ENCODE measurements at places on chromosomes 6 and 20.

DNA sequence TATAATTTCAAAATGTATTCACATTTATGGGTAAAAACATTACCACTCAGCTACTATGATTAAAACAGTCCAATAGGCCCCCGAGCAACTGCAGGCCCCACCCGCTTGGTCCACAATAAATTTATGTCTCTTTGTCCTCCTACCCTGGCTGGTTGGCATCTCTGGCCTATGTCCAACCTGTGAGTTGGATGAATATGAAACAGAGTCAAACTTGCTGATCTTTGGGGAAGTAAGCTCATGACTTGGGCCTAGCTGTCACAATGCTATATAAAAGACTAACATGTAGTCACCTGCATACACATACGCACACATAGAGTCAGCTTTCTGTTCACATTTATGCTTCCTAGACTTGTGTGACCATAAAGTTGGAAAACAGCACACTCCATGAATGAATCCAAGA is 20.5 kb downstream of the MAP7 start:
- DNase-seq = no peak

- DNase-seq = no peak
Measured at GRCh38 chr6:28982476-28983266, 22.4 kb downstream of the ZNF311 start.

DNA sequence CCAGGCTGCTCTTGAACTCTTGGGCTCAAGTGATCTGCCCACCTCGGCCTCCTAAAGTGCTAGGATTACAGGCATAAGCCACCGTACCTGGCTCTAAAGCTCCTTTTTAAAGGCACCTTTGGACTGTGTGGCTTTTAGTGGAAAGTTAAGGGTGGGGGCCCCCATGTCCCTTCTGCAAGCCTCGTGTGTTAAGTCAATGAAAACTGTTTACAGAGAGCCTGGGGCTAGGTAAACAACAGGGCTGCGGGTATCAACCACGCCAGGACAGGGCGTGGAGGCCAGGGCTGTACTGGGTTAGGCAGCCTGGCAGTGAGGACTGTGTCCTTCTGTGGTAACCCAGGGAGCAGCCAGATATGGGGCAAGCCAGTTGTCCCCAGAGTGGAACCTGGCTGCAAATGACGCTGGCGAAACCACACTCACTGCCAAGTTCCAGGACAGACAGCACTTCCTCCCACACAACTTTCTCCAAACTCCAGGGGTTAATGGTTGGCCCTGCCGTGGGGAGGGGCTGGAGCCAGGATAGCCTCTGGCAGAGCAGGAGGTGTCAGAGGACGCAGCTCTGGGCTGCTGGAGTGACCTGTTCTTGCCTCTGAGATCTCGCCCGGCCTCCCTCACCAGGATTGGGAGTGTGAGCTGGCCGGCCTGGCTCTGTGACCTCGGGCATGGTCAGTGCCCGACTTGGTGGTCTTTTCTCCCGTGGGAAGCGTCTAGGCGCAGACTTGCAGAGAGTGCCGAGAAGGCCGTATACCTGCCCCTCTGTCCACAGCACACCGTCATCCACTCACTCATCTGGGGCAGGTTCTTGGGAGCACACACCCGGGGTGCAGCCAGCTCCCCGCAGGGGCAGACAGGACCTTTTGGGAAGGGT is 3.2 kb downstream of the SLC17A9 start:
- DNase-seq = no peak

DNA sequence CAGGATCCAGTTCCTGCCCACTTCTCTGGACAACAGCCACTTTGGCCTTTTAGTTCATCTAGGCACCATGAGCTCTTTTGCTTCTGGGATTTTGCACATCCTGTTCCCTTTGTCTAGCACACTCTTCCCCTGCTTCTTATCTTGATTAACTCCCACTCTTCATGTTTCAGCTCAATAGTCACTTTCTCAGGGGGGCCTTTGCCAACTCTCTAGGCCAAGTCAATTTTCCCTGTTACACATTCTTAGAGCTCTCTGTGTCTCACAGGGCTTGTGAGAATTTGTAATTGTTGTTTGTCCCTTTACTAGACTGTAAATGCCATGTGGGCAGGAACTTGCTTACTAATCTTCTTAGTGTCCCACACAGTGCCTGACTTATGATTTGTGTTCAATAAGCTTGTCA is 58.1 kb upstream of the EPB41L1 start:
- no peak for DNase-seq

GRCh38 chr6:53297004-53297403 is 51.7 kb downstream of the ELOVL5 start:
- DNase-seq = no peak

- no peak for DNase-seq
Measured at GRCh38 chr6:111862741-111863140, 10.5 kb downstream of the FYN start.

DNA sequence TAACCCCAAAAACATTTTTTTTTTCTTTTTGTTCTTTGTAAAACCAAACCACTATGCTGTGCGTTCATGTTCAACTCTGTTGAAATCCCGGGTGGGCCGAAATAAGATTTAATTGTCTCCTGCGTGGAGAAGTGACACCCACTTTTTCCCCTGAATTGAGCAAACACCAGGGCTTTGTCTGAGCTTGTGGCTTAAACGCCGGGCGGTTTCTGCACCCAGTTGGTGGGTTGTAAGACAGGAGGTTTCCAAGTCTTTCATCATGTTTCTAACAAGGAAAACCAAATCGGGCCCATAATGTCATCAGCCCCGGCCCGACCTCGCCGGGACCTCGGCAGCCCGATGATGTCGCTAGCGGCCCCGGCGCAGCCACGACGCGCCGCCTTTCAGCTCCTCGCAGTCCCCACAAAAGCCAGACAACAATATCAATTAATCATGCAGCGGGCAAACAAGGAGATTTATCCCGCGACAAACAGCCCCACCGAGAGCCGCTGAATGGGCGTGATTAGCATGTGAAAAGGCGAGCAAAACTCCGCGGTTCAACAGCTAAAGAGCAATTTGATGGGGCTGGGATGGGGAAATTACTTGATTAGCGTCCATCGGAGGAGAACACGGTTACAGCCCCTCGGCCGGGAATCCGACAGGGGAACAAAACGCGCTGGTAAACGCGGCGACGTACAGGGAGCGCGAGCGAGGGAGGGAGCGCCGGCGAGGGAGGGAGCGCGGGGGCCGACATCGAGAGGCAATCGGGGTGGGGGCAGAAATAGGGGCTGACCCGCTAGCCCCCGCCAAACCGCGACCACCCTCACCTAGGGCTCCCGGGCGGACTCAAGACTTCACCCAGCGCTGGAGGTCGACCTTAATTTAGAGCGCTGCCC is 5.3 kb downstream of the LINC00237 start:
- no peak for DNase-seq

- DNase-seq = no peak
Measured at GRCh38 chr6:121940728-121941127, 458.7 kb upstream of the HSF2 start.

DNA sequence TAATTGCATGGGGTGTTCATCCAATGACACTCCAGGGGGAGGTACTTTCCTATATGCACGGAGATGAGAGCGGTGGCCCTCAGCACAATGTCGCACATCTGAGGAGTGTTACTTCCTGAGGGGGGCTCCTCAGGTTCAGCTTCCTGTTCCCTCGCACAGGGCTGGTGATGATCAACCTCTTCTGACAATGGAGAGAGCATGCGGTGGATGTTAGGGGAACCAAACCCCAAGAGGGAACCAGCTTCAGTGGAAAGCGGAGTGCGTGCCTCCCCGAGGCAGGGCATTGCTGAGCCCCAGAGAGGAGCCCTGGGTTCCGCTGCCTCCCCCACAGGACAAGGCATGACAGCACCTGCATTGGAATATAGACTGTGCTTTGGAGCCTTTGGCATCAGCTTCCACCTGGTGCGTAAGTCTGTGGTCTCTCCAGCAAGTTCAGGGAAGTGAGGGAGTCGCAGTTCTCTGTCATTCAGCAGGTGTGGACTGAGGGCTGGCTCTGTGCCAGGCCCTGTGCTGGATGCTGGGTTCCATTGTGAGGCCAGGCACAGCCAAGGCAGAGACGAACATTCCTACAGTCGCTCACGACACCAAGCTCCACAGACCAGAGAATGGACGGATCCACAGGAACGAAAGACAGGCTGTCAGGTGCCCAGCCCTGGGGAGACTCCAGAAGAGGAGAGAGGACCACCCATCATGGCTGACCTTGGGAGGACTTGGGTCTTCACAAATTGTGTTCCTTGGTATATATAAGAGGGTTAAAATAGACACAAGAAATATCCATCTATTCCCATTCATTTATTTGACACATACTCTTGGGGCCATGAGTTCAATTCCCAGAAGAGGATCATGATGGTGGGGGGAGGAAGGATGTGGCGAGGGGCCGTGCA is 3.9 kb upstream of the ZNF831 start:
- DNase-seq = no peak

GRCh38 chr6:46690141-46690755 is 2.6 kb downstream of the TDRD6 start:
- no peak for DNase-seq

- no peak for DNase-seq
Measured at GRCh38 chr6:71745525-71745924, 140.8 kb upstream of the RIMS1 start.

- no peak for DNase-seq
Measured at GRCh38 chr20:23614163-23614562, 8.4 kb upstream of the CST9 start.

GRCh38 chr20:44704551-44704971 is 10.6 kb upstream of the CCN5 start:
- DNase-seq = no peak

DNA sequence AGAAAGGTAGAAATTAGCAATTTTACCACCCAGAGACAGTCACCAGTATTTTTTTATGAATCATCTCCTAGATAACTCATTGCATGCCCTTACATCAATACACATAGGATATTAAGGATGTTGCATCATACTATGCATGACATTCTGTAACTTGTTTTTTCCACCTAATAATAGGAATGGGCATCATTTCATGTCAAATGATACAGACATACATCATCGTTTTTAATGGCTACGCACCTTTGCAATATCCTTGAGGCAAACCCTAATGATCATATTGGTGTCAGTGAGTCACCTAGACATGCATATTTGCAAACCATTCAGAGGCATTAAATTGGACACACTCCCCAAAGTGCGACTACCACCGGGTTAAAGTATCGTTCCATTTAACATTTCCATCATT is 309.7 kb upstream of the AGPAT4 start:
- no peak for DNase-seq

- DNase-seq = no peak
Measured at GRCh38 chr20:21618759-21619416, 86.6 kb upstream of the PAX1 start.

DNA sequence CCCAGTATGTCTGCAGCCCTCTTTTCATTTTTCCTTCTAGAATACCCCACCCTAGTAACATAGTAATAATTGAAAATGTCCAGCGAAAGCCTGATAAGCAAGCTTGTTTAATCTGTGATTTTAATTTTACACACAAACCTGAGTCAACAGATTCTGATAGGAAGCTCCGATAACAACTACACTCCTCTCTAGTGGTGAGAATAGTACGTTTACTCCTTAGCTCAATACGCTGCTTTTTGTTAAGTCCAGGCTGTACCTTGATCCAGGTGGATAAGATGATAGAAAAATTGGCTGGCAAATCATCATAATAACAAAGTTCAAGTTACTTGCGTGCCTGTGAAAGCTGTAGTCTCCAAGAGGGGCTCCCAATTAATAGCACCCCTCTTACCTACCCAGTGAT is 25.5 kb upstream of the DCBLD1 start:
- no peak for DNase-seq

DNA sequence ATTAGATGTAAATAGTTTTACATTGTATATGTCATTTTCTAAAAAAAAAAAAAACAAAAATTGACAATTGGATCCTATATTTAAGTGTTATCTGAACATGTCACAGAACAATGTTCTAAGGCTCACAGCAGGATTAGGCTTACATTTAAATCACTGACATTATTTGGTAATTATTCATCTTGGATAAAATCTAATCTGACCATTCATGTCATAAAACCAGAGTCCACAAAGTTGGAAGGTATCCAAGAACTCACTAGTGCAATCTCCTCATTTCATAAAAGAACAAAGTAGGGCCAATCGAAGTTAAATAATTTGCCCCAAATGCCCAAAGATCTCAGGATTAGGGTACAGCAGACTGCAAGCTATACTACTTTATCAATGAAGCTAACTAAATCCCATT is 73.0 kb downstream of the PDSS2 start:
- DNase-seq = no peak

DNA sequence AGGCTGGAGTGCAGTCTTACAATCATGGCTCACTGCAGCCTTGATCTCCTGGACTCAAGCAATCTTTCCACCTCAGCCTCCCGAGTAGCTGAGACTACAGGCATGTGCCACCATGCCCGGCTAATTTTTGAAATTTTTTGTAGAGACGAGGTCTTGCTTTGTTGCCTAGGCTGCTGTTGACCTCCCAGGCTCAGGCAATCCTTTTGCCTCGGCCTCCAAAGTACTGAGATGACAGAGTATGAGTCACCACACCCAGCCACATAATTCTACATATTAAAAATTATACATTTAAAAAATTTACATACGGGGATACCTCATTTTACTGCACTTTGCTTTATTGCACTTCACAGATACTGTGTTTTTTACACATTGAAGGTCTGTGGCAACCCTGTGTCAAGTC is 115.1 kb downstream of the MAN1A1 start:
- no peak for DNase-seq

DNA sequence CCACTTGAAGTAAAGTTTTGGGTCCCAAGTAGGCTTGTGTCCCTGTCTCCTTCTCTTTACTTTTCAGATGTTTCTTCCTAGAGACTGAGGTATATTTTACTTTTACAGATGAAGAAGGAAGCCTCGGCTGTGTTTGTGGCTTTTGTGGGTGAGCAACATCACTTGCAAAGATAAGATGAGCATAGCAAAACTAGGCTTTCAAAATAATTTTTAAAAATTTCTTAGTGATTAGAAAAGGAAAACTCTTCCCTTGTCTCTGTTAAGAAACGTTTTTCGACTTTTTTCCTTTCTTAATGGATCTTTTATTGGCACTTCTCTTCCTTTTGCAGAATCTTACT is 7.6 kb downstream of the PTPN1 start:
- no peak for DNase-seq

DNA sequence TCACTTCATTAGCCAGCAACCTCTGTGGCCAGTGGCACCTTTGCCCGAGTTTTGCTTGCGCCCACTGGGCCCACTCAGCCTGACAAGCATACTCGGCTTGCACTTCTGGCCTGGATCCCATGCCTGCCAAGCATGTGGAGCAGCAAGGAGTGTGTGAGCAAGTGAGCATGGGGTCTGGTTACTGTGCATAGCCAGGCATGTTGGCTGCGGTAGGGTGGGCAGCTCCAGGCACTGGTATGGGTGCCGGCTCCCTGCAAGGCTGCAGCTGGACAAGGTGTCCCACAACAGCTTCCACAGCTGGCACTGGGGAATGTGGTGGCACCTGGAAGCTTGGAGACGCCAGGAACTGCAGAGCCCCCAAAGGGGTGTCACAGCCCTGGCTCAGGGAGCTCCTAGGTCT is 510.0 kb downstream of the ADGRB3 start:
- no peak for DNase-seq

DNA sequence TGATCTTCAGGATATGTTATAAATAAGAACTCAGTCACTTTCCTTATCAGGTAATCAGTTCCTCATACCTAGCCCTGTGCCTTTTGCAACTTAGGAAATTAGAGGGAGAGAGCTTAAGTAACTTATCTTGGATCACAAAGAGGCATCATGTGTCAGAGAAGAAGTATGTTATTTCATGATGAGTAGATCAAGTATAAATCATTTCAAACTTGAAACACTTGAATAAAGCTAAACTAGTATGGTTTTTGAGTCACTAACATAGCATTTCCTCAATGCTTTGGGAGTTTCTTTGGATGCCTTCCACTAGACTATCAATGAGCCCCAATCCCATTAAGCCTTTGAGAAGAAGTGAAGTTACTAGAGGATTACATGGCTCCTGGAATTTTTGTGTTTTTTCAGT is 102.6 kb upstream of the TNFAIP3 start:
- DNase-seq = no peak
